ENCODE measurements at places on chromosomes 3 and 15. TPM values are rescaled to one million over a fixed set of nuclear protein-coding genes. Genes with fewer than 3 reads are reported as not detected.

DNA sequence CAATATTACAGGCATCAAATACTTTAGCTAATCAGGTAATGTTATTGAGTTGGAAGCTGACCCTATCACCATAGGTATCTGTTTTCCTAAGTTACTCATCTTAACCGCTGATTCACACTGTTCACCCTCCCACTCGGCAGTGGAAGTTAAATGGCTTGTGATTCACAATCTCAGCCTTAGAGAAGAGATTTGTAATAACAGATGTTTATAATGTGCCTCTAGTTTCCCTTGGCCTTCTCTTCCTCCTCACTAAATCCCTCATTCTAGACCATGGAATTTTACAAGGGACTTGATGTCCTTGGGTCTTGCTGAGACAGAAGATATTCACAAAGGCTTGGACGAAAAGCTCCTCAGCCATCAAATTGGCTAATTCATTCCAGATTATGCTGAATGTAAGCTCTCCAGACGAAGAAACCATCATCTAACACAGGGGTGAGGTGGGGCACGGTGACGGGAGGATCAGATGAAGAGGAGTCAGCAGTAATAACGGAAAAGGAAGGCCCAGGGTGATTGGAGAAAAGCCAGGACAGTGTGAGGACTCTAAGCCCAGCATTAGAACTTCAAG lies 931.7 kb downstream of the MCTP2 start:
- DNase-seq, result no peak

DNA sequence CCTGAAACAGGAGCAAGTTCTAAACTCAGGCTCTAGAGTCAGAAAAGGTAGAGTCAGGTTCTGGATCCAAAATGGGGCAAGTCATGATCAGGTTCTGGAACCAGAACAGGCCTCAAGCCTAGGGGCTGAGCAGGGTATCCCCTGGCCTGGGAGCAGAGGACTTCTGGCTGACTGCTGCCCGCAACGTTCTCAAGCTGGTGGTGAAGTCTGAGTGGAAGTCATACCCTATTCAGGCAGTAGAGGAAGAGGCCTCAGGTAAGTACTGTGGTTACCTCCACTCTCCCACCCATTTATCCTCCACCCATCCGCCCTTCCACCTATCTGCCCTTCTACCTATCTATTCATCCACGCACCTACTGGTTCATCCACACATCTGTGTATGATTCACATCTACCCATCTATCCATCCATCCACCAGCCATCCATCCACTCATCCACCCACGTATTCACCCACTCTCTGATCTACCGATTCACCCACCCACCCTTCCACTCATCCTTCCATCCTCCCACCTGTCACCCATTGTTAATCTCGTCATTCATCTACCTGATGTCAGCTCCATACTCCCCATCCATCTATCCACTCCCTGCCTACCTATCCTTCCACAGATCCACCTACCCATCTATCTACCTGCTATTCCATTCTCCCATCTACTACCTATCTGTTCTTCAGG lies 8.7 kb downstream of the TTLL3 start:
- DNase-seq, result no peak

DNA sequence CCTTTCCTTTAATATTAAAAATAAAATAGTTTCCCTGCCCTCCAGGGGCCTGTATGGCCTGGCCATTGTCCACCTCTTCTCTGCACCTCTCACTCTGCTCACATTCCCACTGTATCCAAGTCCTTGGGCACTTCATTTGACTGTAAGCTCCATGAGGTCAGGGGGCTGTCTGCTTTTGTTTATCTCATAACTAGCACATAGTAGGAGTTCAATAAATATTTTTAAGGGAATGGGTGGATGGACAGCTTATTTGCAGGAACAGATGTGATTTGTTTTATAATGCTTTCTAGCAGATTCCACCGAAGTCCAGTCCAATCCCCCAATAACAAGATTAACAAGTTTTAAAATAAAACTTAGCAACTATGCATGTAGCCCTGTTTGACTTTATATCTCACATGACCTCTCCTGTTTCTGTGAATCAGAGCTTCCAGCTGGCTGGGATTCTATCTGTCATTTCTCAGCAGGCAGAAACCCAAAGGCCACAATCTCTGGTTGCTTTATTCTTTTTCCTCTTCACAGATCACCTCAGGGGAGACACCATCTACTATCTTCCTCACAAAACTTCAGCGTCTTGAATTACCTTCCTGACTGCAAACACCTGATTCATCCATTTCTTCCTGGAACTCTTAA lies 123.0 kb upstream of the NR2F2 start:
- DNase-seq, result no peak

DNA sequence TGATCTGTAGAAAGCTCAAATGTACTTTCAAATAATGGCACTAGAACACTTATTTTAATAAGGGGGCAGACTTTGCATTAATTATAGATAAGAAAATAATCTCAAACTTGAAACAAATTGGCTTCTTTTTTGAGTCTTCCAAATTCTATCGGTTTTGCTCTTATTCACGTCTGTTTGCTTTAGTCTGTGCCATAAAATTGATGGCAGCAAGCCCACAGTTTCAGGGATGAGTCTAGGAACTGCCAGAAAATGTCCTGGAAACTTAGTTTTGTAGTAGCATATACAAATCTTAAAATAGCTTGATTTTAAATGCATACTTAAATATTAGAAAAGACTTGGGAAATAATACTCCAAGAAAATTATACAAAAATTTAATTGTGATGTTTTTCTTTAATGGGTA lies 39.7 kb downstream of the BCHE start:
- no peak for DNase-seq

NMB gene
- total RNA-seq, result 18.4 TPM

DNA sequence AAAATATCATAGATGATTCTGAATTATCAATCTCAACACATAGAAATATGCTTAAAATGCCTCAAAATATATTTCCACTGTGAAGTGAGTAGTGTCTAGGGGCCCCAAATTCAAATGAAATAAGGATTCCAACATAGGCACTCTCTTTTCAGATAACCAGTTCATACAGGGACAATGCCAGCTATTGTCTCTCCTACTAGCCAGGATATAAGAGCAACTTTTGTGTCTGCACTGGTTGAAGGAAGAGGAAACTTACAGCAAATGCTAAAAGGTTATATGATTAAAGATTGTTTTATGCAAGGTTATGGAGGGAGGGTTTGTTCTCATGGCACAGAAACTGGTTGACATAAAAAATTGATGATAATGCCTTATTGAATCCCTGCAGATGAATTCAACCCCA lies 579.4 kb upstream of the ALCAM start:
- no peak for DNase-seq

DNA sequence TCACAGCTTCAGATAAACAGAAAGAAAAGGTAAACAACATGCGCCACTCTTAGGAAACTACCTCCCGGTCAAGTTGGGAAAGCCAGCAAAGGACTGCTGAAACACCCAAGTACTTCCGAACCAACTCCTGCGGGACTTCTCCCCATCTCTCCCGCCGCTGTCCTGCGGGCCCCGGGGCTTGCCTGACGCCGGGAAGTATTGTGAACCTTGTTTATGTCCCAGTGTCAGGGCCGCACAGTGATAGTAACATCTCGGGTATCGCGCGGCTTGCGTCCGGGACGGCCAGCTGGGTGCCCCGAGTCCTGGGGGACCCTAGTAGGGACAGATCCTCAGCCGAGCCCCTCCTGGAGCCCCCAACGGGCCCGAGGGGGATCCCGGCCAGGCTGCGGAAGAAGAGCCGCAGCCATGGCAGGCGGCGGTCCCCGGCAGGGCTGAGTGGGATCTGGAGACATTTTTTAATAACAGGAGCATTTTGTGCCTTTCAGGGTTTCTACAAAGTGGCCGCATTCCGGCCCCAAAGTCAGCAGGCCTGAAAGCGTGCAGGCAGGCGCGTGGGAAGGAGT lies 756 bp downstream of the CLPX start:
- peak; percentile 35 for DNase-seq

- no peak for DNase-seq
Measured at GRCh38 chr15:101148881-101149664, 102.8 kb downstream of the CHSY1 start.

DNA sequence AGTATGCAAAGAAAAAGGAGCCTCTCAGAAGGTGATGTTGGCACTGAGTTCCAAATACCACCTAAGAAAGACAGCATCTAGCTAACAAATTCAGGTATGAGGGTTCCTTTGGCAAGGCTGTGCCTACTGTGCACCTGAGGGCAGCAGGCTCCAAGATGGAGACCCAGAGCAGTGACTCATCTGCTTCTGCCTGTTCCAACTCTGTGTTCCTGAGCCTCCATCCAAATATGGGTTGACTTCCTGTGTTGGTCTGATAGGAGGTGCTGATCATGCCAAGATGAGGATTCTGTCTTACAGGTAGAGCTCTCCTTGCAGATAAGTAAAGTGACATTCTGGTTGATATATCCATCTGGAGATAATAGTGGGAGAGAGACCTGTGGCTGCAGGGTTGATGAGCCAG lies 26.0 kb downstream of the SV2B start:
- no peak for DNase-seq

- no peak for DNase-seq
Measured at GRCh38 chr3:50567011-50567385, 549 bp downstream of the C3orf18 start.

TMEM45A gene
- total RNA-seq, result 36.7 TPM

DNA sequence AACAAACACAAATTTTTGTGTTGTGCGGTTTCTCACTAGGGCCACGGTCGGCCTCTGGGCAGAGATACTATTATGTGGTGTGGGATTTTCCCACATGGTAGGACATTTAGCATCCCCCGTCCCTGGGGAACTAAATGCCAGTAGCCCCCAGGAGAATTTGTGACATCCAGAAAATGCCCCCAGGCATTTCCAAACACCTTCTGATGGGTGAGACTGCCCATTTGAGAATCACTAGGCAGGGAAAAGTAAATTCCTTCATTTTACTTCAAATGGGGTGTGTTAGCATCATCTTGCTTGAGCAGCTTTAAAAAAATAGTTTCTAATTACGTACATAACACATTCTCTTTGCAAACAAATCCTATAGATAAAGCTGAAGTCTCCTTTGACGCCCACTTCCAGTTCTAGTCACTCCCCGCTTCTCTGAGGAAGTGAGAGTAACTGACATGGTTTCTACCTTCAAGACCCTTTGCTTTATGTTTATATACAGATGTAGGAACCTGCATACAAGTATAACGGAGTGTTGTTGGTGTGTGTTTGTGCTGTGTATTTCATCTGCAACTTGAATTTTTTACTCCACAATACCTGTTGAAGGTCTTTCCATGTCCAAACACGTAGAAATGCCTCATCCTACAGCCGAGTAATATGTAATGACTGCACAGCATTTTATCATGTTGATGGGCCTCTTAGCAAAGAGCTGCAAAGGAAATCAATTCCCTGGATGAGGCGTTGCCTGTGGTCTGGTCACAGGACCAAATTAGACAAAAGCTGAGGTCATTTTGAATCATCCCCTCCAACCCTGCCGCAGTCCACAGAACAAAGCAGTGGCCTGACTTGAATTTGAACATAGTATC lies 31.4 kb upstream of the ZBTB38 start:
- DNase-seq, result no peak

GRCh38 chr3:51400166-51400565 lies 9.1 kb downstream of the RBM15B start:
- DNase-seq, result no peak

GRCh38 chr3:134993011-134993410 lies 198.0 kb downstream of the EPHB1 start:
- no peak for DNase-seq

Data from omental fat pad (tissue), 4 donors.